Skin of body (tissue), 3 donors: ENCODE measurements at places on chromosomes 1 and 21.

DNA sequence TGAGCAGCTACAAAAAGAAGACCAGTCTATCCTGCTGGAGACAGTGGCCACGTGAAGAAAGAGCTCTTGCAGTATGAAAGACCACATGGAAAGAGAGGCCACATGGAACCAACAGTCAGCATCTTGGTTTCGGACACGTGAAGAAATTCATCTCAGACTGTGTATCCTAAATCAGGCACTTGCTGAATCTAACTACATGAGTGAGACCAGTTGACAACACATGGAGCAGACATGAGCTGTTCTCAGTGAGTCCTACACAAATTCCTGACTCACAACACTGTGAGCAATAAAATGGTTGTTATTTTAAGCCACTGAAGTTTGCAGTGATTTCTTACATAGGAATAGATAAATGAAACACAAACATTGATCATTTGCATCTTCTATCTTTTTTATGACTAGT lies 2.4 kb upstream of the TAF1A start:
- DNase-seq: no peak

DNA sequence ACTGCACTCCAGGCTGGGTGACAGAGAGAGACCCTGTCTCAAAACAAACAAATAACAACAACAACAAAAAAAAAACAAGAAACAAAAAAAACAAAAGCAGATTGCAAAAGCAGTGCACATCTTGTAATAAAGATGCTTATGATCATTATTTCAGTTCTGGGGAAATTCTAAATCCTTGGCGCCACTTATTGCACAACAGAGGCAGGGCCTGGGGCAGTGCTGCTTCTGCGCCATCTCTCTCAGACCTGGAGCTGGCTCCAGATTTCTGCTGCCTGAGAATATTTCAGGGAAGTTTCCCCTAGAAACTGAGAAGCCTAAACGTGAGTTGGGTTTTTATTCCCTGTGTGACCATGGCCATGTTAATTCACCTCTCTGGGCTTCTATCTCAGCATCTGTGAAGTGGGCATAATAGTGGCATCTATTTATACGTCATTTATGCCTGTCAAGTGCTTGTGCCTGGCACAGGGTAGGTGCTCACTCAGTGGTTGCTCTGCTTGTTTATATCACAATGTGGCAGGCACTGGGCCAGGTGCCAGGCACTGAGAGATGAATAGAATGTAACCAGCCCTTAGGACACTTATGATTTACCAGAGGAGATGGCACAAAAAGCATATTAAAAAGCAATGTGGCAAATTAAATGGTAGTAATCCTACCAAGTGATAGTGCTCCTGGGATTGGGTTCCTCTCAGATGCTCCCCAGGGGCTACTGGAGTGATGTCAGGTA lies 67.9 kb downstream of the MDM4 start:
- DNase-seq: no peak

DNA sequence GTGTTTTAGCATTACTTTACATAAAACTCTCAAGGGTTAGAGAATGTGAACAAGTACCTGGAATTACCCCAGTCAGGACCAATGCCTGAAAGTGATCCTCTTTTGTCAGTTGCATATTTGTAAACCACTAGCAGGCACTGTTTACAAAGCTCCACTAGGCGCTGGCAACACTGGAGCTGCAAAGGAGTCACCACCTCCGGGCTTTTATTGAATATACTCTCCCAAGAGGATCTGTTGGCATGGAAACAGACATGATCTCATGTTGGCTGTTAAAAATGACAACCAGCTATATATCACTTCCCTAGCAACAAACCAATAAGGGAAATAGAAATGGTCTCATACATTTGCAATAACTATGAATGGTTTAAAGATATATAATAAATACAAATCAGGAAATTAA lies 116.0 kb downstream of the TTLL7 start:
- peak; percentile 24 for DNase-seq

- DNase-seq: no peak
Observed at GRCh38 chr1:151043163-151043562, 4.4 kb upstream of the C1orf56 start.

GRCh38 chr21:20308586-20309315 lies 689.5 kb upstream of the NCAM2 start:
- no peak for DNase-seq

DNA sequence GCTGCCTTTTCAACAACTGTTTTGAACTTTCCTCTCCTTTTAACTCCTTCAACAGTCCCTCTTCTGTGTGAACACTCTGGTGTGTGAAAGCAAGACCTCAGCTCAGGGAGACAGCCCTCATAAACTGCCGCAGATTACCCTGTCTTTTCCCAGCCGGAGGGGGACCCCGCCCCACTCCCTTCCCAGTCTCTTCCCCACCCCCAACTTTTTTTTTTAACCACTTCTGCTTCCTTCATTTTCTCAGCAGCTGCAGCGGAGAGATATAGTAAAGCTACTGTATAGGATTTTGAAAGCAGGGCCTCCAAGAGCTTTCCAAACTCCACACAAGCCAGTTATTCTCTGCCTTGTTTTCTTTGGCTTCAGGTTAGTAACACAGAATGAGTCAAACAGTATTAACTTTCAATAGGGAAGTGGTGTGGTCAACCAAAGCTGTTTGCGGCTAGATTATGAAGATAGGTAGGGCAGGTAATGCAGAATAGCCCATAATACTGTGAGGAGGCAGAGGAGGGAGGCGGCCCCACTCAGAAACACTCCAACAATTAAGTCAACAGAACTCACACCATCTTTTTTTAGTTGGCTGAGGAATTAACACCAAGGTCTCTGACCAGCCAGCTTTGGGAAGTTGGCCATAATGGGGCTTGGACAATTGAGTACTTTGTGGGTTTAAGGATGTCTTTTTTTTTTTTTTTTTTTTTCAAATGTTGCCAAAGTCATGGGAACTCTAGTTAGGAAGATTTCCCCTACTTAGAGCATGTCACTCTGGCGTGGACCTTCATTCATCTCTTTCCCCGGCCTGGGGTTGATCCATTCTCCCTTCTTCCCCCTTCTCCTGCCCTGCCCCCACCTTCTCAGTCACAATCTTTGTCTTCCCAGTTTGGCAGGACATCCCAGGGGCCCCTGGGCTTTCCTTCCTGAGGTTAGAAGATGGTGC lies 177.0 kb downstream of the CLIC6 start:
- DNase-seq: peak; percentile 5

DNA sequence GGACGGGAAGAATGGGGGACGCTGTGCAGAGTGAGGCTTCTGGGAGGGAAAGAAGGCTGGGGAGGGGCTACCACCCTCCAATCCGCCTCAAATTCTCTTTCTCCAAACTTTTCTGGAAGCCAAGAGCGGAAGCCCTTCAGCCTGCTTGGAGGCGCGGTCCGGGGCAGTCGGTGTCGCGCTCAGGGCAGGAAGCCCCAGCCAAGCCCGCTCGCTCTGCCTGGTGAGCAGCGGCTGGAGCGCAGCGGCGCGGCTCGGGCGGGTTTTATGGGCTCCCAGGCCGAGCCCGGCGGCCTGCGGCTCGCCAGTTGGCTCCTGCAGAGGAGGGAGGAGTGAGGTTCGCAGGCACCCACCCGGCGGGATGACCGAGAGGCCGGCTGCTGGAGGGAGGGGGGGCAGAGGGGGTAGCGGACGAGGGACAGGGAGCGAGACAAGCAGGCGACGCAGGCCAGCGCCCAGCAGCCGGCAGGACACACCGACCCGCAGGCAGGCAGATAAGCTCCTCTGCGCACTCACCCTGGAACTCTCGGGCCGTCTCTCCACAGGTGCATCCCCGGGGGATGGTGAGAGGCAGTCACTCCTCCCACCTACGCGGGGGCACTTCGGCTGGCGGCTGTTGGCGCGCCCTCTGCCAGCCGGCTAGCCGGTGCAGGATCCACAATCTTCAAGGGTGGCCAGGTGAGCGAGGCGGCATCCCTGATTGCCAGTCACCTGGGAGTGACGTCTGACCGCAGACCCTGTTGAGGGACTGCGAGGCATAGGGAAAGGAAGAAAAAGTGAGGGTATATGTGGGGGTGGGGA lies at the start of gene AVPR1B:
AVPR1B (minus strand) TSS at position 238 of the 798 bp plus-strand sequence. CDS start 498 bp downstream, outside the sequence.
- no peak for DNase-seq

DNA sequence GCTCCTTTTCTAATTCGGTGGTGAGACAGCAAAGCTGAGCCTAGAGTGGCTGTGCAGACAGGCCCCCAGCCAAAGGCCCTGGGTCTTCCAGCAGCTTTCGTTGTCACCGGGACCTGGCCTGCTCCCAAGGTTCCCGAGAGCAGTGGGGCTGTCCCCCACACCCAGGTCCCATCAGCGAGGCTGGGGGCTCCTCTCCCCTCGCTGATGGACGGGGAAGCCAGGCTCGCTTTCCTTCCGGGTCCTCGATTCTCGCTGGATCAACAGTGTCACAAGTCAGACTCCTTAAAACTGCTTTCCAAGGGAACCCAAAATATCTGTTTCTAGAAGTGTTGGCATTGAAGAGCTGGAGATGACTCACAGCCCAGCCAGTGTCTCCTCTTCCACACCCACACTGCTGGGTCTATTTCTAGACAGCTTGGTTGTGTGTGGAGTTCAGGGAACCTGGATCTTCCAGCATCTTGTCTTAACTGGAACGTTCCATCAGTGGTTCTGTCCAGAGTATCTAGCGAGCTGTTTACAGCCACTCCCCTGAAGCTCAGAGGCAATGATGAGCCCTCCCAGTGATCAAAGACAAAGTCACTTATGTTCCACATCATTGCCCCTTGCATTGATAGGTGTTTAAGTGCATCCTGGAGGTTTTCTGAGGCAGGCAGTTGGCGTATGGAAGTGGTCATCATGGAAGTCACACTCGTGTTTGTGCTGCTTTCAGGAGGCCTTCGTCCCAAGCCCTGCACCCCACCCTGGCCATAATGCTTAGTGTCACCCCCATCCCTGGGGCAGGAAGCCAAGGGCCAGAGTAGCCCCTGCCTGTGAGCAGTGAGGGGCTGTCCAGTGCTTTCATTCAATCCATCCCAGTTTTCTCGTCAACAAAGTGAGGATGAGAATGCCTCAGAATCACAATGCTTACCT lies 35.2 kb downstream of the RRP1 start:
- no peak for DNase-seq

DNA sequence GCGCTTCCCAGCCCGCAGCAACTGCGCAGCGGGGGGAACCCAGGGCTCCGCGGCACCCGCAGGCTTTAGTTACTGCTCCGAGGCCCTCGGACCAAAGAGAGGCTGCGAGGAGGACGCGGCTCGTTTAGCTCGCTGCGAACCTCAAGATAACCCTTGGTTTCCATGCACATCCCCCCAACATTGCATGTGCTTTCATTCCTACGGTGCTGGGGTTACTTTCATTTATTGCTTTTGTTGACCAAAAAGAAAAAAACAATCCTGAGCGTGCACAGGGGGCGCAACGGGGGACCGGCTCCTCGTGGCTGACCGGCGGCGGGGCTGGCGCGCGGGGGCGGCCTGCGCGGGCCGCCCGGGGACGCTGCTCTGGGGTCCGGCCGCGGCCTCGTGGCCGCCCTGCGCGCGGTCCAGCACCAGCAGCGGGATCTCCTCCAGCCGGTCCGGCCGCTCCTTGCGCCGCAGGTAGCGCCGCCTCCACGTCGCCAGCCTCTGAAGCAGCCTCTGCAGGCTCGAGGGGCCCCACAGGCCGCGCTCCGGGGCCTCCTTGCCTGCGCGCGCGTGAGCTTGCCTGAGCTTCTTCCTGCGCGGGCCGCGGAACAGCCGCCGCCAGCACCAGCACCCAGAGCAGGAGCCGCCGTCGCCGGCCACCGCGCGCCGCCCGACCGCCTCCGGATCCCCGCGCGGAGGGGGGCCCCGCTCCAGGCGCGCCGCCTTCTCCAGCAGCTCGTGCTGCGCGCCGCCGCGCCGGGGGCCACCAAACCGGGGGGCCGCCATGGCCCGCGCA lies 77.4 kb downstream of the DESI2 start:
- peak; percentile 29 for DNase-seq

DNA sequence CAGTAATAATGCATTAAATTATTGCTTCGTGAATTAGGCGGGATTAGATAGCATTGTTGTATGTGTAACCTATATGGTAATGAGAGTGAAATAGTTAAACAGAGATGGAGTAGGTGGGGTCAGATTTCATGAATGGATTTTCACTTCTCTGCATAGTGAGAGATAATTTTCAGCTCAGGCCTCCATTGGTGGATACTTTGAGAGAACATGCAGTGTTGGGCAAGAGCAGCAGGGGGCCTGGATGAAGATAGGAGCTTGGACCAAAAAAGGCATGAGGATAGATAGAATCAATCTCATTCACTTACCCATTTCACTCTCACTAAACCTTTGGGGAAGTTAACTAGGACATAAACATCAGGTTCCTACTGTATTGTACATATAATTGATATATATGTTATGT lies 39.5 kb upstream of the C1orf87 start:
- DNase-seq: no peak

GRCh38 chr1:97304366-97304765 lies 582.8 kb downstream of the PTBP2 start:
- DNase-seq: no peak

GRCh38 chr1:3671371-3672180 lies 19.3 kb downstream of the TP73 start:
- DNase-seq: no peak

- no peak for DNase-seq
Observed at GRCh38 chr1:181608948-181609347, 125.6 kb downstream of the CACNA1E start.

GRCh38 chr1:157831968-157832626 lies 9.5 kb downstream of the CD5L start:
- no peak for DNase-seq

- no peak for DNase-seq
Observed at GRCh38 chr21:44064852-44065403, 42.3 kb upstream of the PWP2 start.

- DNase-seq: no peak
Observed at GRCh38 chr1:37892151-37893047, 33.0 kb upstream of the MTF1 start.

DNA sequence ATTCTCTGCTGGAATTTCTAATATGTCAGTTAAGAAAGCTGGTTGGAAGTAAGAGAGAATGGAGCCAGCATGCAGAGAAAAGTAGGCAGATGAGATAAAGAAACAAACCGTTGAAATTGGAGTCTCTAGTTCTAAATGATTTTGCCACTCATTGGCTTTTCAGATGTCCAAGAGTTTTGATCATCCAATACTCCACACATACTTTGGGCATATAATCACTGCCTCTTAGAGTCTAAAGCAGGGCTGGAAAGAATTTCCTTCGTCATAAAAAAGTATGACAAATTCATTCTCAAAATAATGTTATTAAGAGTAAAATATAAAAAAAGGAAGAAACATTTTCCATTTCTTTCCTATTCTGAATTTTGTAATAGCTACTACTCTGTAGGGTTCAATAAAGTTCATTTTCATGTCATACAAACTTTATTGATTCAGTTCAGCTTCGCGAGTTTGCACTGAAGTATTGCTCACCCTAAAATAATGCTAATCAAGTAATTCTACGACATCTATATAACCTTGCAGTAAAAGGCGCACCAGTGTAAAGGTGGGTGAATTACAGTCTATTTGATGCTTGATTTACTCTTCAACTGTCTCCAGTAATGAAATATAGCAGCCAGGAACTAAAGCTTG lies 1556.6 kb downstream of the NCAM2 start:
- DNase-seq: no peak
